Femur (tissue), 1 donor: ENCODE measurements at places on chromosomes 5 and 9.
A peak's percentile ranks its signal among the peaks of the same experiment; 100 is the strongest.

DNA sequence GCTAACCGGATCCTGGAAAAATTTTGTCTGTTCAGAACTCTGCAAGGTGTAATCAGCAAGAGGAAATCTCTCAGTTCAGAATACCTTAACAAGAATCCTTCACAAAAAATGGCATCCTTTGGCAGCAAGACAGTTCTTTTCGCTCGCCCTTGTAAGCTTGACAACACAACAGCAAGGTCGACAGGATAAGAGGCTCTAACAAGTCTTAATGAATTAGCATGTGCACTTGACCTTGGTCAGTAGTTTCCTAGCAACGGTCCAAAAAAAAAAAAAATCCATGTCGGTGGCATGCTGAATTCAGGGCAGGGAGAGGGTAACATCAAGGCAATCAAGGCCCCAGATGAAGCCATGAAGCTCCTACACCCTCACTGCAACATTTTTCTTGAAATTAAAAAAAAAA lies 172.8 kb downstream of the APBA1 start:
- DNase-seq: no peak

GRCh38 chr5:175765858-175766257 lies 105.5 kb upstream of the CPLX2 start:
- DNase-seq: no peak

- no peak for DNase-seq
Observed at GRCh38 chr5:151618907-151619306, 27.8 kb upstream of the FAT2 start.

DNA sequence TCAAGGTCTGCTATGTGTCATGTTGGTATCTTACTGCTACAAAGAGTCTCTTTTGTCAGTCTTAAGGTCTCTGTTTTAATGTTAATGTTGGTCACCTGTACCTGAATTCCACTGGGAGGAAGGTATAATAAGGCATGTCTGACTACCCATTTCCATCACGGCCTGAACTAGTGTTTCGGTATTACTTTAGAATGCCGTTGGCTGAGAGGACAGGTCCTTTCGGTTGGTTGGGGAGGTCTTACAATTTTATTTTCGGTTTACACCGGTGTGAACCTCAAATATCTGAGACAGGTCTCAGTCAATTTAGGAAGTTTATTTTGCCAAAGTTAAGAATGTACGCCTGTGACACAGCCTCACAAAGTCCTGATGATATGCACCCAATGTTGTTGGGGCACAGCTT lies 154.9 kb upstream of the ABCA1 start:
- no peak for DNase-seq

GRCh38 chr9:88435336-88435735 lies 47.1 kb downstream of the SPIN1 start:
- no peak for DNase-seq

- DNase-seq: no peak
Observed at GRCh38 chr5:117681431-117682254, 1107.0 kb upstream of the SEMA6A start.

DNA sequence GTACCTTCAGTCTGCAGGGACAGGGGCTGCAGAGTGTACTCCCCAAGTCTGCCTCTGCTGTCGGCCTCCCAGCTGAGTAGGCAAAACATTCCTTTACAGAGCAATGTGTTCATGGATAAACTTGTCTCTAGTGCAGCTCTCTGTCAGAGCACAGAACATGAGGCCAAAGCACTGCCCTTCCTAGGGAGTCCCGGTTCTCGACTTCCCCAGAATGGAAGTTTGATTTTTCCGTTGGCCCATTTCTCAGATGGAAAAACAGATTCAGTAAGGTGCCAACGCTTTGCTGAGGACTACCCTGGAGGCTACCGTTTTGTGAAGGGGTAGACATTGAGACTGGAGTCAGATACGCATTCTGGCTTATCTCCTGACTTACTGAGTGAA lies 422 bp upstream of the TRIM32 start:
- peak; percentile 27 for DNase-seq

- DNase-seq: no peak
Observed at GRCh38 chr5:143234162-143234842, 169.2 kb downstream of the NR3C1 start.

- peak; percentile 21 for DNase-seq
Observed at GRCh38 chr5:137206030-137206715, 293.0 kb downstream of the SPOCK1 start.

DNA sequence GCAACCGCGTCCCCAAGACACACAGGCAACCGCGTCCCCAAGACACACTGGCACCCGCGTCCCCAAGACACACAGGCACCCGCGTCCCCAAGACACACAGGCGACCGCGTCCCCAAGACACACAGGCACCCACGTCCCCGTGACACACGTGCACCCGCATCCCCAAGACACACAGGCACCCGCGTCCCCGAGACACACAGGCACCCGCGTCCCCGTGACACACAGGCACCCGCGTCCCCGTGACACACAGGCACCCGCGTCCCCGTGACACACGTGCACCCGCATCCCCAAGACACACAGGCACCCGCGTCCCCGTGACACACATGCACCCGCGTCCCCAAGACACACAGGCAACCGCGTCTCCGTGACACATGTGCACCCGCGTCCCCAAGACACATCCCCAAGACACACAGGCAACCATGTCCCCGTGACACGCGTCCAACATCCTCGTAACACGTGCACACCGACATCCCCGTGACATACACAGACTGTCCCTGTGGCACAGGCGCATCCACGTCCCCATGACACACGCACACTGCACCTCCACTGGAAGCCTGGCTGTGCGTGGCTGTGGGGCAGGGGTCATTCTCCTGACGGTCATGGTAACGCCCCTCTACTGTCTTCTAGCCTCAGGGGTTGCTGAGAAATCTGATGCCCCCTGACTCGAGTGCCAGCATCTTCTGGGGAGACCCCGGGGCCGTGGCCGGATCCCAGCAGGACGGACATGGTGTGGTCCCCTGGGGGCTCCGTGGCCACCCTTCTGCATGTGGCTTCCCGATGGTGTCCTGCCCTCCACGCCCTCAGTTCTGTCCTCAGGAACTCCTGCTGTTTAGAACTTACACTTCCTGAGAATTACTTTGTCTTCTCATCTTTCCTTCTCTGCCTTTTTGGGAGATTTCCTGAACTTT lies 24.1 kb downstream of the EXD3 start:
- no peak for DNase-seq

- no peak for DNase-seq
Observed at GRCh38 chr9:133493845-133494540, 15.1 kb upstream of the SLC2A6 start.

- DNase-seq: no peak
Observed at GRCh38 chr5:67021521-67021920, 175.1 kb downstream of the CD180 start.

GRCh38 chr9:16429671-16430070 lies 440.8 kb downstream of the BNC2 start:
- DNase-seq: no peak

DNA sequence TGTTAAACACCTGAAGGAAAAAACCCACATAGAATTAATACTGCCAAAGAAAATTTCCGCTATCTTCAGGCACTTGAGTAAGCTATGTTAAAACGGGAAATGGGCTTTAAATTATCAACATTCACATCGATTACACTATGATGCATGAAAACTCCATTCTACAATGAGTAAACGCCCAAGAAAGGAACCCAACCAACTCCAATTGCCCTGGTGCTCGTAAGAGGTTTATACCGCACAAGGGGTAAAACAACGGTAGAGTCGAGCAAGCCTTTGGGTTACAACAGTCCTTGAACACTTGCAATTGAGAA lies 1.0 kb downstream of the AGTPBP1 start:
- DNase-seq: no peak

DNA sequence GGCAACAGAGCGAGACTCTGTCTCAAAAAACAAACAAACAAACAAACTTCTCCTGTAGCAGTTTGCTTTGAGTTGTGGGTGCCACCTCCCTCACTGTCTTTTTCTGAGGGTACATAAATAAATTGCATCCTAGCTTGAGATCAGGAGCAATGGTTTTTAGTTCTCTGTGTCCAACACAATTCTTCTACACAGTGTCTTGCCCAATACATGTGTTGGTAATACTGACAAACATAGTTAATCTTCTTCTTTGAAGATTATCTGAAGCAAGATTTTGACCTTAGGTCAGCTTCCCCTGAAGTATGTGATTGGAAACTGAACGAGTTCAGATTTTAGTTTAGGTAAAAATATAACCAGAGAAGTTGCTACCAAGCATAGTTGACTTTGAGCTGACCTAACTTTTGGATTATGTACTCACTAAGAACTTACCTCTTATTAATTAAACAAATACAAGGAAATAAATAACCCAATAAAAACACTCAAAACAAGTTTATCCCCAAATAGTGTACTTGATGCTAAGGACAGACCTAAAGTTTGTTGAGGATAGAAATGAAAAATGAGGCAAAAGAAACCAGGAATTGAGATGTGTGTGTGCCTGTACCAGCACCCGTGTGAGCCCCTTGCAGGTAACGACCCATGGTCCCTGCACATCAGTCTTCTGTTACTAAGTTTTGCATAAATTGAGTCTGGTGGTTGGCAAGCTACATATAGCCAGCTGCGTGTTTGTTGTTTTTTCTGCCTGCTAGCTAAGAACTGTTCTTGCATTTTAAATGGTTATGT lies 16.2 kb downstream of the TJP2 start:
- DNase-seq: no peak

DNA sequence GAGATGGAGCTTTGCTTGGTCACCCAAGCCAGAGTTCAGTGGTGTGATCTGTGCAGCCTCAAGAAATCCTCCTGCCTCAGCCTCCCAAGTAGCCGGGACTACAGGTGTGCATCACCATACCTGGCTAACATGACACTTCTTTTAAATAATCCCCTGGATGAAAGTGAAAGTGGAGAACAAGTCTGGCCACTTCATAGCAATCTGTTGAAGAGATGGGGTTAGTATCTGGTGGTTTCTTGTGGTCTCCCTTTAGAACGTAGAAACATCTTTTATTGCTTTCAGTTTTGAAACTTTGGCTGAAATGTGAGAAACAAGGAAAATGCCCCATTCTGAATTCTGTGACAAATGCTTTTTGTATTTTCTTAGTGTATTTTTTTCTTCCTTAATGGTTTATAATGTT lies 452.5 kb upstream of the RIOK2 start:
- DNase-seq: no peak

DNA sequence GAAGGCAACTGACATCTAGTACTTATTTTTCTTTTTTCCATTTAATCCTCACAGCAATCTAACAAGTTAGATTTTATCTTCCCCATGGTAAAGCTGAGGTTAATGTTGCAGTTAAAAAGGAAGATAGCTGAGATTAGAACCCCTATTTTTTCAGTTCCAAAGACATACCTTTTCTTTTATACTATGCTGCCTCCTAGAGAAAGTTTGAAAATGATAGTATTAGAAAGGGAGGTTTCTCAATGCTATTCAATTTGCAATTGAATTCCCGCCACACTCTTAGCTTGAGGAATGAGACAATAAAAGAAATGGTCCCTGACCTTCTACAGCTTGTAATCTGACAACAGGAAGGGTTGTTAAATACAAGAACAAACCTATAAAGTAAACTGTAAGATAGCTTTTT lies 195.9 kb upstream of the TRIM32 start:
- DNase-seq: no peak

DNA sequence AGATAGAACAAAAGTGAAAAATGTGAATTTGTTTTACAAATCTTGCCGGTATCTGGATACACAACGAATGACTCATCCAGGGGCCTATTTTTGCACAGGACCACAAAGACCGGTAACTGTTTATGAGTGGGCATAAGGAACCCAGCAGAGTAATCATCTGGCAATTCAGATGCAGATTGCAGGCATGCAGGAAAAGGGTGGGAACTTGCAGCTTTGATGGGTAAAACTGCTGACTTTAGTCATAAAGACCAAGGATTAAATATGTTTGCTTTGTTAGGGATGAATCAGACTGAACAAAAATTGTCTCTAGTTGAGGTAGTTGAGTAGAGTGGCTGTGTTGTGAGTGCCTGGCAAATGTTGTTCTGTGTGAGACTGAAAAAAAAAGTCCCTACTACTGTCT lies 309.6 kb upstream of the CCNH start:
- DNase-seq: no peak
